ENCODE measurements at places on chromosomes 3 and 15. TPM values are rescaled to one million over a fixed set of nuclear protein-coding genes. Genes with fewer than 3 reads are reported as not detected.
A peak's percentile ranks its signal among the peaks of the same experiment; 100 is the strongest.

Gene DNAH12
- total RNA-seq = 0.20 TPM

Gene PLSCR1
- total RNA-seq = 141 TPM

Gene SPESP1
- total RNA-seq = 3.2 TPM

Gene GRAMD2A
- 8.5 TPM for total RNA-seq

Gene ELL3
- total RNA-seq = 2.3 TPM

DNA sequence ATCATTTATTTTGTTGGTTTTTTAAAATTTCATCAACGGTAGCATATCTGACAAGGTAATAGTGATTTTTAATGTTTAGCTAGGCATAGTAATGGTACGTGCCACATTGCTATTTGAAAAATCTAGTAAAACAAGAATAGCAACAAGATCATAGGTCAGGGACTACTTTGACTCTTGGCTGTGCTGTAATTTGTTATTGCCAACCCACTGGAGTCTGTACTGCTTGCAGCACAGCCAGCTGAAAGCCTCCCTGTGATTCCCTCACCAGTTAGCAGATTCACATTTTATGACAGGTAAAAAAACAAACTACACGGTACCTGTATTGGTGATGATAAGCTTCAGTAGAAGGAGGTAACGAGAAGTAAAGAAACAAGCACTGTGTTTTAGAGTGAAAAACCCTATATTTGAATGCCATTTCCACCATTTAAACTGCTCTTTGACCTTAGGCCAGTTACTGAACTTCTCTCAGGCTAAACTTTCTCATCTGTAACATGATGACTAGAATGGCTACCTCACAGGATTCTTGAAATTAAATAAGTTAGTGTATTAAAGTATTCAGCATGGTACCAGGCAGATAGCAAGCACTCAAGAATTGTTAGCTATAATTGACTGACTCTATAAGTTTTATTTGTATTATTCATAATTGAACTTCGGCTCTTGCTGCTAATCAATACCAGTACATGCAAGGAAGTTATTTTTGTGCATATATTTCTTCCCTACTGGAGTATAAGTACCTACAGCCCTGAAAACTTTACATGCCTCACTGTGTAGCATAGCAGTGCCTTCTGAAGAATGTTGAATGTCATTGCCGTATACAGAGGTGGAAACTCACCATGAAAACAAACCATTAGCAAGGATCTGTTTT, 16.1 kb downstream of the FILIP1L start:
- peak; percentile 32 for DNase-seq

GRCh38 chr3:18738393-18739098, 313.4 kb upstream of the SATB1 start:
- DNase-seq = no peak

Gene ZBED2
- 0.22 TPM for total RNA-seq

- DNase-seq = peak; percentile 83
Observed at GRCh38 chr3:45938864-45939263, 4.4 kb upstream of the CXCR6 start.

GRCh38 chr15:77053709-77054108, 17.2 kb downstream of the TSPAN3 start:
- DNase-seq = no peak

DNA sequence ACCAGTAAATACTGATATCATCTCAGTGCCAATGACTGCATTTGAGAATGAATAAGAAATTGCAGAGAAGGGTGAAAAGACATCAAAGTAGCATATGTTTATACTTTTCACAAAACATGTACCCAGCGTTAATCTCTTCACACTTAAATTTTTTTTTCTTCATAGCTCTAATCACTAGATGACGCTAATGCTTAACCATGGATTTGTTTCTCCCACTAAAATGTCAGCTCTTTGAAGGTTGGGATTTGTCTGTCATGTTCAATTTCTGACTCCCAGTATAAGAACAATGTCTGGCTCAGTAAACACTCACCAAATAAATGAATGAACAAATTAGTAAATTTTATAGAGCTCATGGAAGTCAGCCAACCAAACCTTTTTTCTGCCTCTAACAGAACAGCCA, 78.3 kb upstream of the LMCD1 start:
- DNase-seq = no peak

- no peak for DNase-seq
Observed at GRCh38 chr3:153484842-153485241, 322.8 kb downstream of the RAP2B start.

GRCh38 chr3:100105501-100105900, 8.8 kb downstream of the FILIP1L start:
- no peak for DNase-seq

Gene SCN11A
- total RNA-seq = 0.34 TPM

Gene DPPA4
- total RNA-seq = not detected

GRCh38 chr15:53713218-53713617, 46.2 kb downstream of the WDR72 start:
- no peak for DNase-seq

DNA sequence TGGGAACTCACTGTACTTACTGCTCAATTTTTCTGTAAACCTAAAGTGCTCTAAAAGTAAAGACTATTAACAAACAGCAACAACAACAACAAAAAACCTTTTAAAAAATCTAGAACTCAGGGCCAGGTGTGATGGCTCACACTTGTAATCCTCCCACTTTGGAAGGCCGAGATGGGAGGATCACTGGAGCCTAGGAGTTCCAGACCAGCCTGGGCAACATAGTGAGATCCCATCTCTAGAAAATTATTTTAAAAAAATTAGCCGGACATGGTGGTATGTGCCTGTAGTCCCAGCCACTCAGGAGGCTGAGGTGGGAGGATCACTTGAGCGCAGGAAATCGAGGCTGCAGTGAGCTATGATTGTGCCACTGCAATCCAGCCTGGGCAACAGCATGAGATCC, 161.8 kb downstream of the NUP210 start:
- DNase-seq = no peak

Gene GOLGA6L4
- 8.0 TPM for total RNA-seq

Gene GRIP2
- total RNA-seq = 10.0 TPM

DNA sequence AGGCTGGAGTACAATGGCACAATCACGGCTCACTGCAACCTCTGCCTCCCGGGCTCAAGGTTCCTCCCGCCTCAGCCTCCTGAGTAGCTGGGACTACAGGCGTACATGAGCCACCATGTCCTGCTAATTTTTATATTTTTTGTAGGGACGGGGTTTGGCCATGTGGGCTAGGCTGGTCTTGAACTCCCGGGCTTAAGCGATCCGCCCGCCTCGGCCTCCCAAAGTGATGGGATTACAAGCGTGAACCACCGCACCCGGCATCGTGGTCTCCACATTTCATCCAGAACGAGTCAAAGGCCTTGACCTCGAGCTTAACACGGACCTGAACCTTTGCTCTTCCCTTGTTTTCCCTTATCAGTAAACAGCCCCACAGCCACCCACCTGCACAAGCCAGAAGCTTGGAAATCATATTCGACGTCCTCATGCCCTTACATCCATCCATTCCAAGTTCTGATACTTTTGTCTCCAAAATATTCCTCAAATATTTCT, 1.4 kb upstream of the PTPN23 start:
- peak; percentile 50 for DNase-seq

- DNase-seq = no peak
Observed at GRCh38 chr3:186281176-186281575, 80.9 kb downstream of the DGKG start.

Gene ISLR
- total RNA-seq = 156 TPM

GRCh38 chr3:37979541-37980461, 10.8 kb upstream of the VILL start:
- no peak for DNase-seq

- DNase-seq = peak; percentile 78
Observed at GRCh38 chr15:94119298-94119811, 112.0 kb upstream of the MCTP2 start.

- no peak for DNase-seq
Observed at GRCh38 chr3:150328654-150329040, 79.5 kb upstream of the TSC22D2 start.

DNA sequence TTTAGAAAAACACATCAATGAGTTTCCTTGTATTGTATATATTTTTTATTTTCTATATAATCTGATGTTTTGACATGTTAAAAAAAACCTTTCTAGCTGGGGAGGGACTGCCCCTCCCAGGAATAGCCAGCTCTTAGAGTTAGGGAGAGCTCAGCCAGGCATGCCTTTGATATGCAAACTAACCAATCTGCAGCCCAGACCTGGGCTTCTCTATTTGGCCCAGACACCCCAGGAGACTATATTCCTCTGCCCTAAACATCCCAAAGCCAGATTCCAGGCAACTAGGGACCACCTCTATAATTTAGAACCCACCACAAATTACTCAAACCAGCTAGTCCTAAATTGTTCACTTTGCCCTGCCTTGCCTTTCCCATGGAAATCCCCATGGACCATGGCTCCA, 390.9 kb upstream of the ADAMTS9 start:
- no peak for DNase-seq

Gene MME
- total RNA-seq = 3.1 TPM

Gene ROPN1
- total RNA-seq = not detected

DNA sequence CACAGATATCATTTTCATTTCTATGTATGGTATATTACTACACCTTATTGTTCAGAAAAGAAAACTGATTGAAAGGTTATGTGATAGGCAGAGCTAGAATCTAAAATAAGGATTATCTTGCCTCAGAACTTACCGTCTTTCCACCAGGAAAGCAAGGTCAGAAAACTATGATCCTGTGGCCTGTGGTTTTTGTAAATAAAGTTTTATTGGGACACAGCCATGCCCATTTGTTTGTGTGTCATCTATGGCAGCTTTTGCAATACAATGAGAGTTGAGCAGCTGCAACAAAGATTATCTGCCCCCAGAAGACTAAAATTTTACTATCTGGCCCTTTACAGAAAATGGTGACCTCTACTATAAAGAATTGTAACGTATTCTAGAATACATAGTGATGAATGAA, 314.7 kb upstream of the SLCO3A1 start:
- no peak for DNase-seq

DNA sequence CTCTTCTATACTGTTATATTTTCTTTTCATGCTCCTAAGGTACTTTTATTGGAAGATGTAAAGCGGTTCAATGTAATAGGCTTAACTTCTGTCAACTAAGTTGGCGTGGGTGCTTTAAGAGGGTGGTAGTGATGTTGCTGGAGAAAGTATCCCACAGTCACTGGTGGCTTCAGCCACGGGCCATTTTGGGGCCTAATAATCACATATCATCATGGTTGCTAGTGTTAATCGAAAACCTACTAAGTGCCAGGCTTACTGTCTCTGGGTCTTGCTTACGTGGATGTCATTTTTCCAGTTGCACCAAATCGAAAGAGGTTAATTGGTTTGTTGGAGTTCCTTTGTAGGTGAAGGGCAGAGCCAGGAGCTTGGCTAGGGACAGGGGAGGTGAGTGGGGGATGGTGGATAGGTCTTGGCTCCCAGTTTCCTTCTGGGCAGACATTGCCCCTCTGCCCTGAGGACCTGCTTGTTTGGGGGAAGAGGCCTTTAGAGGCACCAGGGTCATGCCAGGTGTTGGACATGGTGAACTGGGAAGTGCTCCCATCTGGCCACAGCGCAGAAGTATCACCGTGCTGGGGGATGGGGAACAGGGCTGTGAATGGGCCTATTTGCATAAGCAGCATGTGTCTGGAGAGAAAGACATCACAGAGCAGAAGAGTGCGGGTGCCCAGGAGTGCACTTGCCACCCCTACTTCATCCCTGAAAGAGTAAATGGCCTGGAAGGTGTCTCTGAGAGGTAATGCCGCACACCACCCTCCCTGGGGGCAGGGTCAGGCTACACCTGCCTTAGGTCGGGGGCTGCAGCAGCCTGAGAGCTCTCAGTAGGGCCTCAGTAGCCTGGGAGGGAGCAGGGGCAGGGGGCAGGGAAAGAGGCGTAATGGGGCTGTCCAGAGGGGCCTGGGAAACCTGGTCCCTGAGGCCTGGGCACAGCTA, 62.4 kb upstream of the POLG start:
- DNase-seq = no peak

GRCh38 chr3:193030276-193030675, 112.6 kb upstream of the MB21D2 start:
- no peak for DNase-seq

- no peak for DNase-seq
Observed at GRCh38 chr3:165815682-165816081, 21.5 kb downstream of the BCHE start.

Gene CFAP92
- total RNA-seq = 3.5 TPM

DNA sequence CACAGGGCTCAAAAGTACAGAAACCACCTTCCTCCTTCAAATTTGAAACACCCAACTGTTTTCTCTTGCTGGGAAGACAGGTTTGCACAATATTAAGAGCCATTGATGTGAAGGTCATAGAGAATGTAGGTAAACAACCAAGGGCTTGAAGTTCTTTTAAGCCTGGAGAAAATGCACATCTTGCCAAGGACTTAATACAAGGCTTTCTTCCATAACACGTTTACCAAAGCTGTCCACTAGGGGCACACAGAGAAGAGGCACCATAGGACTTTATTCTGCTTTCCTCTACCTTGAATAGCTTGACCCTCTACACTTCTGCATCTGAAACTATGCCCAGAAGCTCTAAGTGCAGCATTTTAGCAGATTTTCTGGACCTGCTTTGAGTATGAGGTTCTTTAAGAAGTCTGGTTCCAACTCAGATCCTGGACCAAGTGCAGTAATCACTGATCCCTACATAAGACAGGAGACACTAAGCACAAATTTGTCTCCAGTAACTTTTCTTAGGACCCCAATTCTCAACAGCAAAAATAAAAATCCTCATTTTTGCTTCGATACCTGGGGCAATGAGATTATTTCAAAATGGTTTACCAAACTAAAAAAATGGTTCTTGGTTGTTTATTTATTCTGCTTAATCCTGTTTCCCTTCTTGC, 138.0 kb downstream of the FBN1 start:
- DNase-seq = no peak

GRCh38 chr3:55728461-55729100, 241.5 kb upstream of the WNT5A start:
- DNase-seq = no peak

Gene KLHL18
- 9.4 TPM for total RNA-seq

DNA sequence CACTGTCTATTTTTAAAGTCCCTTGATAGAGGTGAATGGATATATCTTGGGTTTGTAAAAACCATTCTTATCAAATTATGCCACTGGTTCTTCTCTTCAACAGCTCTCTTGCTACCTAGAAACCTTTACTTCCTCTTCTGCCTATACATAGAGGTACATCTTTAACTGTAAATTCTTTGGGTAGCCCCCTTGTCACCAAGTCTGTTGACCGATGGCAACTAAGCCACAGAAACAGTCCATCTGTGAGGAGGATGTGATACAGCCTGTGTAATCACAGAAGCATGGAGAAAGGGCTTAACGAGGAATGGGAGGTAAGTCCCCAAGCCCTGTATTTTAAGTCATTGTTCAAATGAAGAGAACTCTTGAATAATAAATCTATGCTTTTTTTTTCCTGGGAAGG, 246.5 kb upstream of the MDFIC2 start:
- DNase-seq = no peak

DNA sequence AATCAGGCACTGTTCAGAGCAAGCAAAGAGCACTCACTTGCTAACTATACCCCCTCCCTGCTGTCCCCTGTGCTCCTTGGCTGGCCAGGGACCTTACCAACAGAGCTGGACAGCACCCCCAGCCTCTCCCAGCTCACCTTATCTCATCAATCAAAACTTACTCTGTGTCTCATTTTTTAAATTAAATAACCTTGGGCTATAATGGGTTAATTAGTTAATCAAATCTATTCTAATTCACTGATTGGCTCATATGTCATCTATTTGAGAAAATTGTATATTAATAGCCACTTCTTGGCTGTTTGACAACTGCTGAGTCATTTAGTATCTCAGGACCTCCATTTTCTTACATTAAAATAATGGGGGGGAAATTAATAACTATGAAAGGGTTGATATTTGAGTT, 22.9 kb downstream of the IL5RA start:
- no peak for DNase-seq

Gene TEX55
- total RNA-seq = not detected

Data from ovary (tissue), 10 donors.